Kidney tubule cell (primary cell): ENCODE measurements at places on chromosomes 12 and 14.

- no peak for DNase-seq
Measured at GRCh38 chr12:7123806-7124522, 4.7 kb downstream of the RBP5 start.

DNA sequence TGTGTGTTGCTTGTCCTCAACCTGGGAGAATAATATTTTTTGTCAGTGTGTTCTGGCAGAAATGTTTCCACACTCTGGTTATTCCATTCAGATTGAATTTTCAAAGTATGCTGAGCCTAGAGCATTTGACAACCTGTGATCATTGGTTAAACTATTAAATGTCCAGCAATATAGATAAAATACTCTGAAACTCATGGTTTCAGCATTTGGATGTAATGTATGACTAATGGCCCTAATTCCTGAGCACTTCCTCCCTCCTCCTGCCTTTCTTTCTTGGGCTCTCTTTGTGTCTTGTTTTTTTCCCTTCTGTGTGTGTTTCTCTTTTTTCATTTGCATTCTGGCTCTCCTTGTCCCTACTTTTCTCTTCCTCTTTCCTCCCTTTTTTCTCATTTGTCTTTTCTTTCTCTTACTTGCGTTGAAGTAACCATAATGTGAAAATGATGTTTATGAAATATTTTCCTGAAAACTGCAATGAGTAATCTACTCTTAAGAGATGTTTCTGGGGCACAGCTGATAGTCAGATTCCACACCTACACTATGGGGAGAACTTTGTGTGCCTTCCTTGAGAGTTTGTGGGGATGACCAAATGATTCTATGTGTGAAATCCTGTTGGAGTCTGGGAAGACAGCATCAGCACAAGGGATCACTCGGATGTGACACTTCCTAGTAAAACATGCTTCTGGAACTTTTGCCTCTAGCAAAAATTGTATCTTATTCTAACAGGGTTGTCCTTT, 74.6 kb downstream of the FRMD6 start:
- peak; percentile 47 for DNase-seq

DNA sequence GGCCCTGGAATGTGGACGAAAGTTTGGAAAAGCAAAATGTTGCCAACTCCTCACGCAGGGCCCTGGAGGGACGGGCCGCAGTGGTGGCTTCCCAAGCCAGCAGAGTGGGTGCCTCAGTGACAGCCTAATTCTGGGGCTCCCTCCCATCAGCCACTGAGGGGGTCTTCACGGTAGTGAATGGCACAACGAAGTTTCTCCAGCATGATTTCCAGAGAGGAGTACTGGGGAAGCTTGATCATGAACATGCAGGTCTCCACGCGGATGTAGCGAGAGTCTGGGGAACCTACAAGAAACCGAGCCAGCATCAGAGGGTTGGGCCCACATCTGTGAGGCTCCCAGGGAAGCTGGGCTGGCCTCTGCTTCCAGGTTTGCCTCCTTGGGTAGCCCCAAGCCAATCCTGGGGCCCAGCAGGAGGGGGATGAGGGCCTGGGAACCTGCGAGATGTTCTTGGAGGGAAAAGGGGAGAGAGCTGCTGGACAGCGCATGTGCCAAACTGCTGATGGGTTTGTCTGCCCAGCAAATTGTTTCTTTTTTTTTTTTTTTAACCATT, 37.0 kb downstream of the TRAFD1 start:
- no peak for DNase-seq

DNA sequence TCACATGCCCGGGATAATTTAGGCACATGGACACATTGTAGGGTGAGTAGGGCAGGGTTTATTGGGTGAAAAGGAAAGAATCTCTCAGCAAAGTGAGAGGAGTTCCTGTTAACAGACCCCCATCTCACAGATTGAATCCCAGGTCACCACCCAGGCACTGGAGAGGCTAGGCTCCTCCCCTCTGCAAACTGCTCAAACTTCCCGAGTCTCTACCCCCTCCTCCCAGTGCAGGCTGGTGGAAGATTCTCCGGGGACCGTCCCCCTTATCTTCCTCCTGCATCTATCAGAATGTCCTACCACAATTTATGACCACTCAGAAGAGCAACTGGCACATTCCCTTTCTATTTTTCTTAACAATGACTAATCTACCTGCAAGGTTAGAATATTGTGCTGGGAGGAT, 126.0 kb downstream of the NTF3 start:
- DNase-seq: no peak

DNA sequence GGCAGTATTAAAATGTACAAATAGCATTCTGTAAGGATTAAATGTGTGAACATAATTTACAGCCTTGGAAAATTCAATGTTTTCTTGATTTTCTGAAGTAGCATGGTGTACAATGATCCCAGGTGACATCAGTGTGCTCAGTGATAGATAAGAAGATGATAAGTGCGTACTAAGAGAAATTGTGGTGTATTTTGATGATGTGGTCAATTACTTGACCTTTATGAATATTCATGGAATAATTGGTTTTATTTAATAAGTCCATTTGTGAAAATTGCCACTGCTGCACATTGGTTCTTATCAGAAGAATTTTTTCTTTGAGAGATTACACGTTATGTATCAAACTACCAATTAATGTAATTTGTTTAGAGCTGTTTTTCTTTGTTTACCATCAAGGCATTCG, 128.8 kb downstream of the FOXG1 start:
- no peak for DNase-seq

DNA sequence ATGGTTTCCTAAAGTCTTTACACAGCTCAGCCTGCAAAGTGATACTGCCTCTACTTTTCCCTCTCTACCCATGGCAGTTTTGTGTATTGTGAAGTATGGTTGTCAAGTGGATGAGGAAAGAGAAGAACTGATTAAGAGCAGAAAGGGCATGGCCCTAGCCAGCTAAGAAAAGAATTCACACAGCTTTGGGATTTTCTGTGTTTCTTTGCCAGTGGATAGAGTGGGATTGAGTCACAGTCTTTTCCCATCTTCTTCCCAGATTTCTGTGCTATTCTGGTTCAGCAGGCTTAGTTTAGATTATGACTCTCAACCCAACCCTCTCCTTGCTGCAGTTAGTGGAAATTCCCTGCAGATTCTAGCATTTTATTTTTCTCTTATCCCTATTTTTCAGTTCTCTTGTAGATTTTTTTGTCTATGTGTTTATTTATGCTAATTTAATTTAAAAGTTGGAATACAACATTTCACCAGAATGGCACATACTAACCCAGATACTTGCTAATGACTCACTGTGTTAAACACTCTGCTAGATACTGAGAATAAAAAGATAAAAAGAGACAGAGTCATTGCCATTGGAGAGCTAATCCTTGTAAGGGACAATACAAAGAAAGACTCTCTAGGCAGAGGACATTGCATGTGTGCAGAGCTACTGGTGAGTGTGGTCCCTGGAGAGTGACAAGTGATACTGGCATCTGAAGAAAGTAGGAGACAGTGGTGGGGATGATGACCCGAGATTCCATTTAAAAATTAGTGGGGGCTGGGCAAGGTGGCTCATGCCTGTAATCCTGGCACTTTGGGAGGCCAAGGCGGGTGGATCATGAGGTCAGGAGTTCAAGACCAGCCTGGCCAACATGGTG, 106.3 kb downstream of the ST8SIA1 start:
- DNase-seq: no peak

- peak; percentile 43 for DNase-seq
Measured at GRCh38 chr12:32024884-32025592, 65.8 kb downstream of the RESF1 start.

DNA sequence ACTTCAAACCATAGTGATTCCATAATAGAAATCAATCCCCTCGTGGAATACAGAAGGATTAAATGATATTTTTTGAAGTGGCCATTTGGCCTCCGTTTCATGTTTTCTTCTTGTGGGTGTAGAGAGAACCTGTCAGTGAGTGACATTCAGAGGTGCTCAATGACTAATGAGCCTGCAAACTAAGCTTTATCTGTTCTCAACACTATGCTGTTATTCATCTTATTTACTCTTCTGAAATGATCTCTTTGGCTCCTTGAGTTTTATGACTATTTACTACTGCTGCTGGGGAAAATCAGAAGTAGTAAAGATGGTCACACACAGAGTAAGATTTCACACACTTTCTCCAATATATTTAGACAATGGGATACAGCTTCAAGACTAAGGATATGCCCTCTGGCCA, 30.4 kb downstream of the ATP2B1 start:
- peak; percentile 35 for DNase-seq

- DNase-seq: no peak
Measured at GRCh38 chr12:30515351-30515750, 180.3 kb downstream of the IPO8 start.

- DNase-seq: peak; percentile 61
Measured at GRCh38 chr12:32671930-32672780, 6.9 kb upstream of the DNM1L start.

DNA sequence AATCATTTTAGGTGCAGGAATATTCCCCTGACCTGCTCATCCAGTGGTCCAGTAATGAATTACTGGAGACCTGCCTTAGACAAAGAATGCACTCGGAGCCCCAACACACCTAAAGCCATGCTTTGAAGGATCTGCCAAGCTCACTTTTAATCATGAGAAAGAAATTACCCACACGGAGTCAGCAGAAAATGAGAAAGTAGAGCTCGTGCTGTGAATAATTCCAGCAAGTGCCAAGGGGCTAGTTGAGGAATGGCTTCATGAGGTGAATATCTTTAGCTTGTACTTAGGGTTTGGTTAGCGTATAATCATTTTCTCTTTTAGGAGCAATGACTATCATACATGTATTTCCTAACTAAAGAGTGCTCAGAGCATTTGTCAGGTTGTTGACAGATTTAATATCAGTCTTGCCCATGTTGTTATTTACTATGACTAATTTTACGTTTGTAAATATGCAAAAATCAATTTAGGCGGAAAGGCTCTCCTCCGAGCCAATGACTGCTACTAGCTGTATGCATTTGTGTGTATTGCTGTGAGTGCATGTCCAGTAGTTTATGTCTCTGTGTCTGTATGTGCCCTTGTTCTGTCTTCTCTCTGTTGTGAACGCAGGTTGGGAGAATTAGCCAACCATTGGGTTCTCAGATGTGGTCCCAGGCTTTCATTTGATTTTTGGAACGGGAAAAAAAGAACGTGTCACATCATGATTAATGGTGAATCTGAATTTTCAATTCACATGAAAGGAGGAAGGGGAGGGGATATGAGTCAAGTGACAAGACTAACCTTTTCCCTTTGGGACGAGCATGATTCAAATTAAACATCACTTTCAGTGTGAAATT, 98.4 kb downstream of the RMST start:
- DNase-seq: no peak

- DNase-seq: no peak
Measured at GRCh38 chr14:94164685-94165431, 9.3 kb upstream of the PPP4R4 start.

DNA sequence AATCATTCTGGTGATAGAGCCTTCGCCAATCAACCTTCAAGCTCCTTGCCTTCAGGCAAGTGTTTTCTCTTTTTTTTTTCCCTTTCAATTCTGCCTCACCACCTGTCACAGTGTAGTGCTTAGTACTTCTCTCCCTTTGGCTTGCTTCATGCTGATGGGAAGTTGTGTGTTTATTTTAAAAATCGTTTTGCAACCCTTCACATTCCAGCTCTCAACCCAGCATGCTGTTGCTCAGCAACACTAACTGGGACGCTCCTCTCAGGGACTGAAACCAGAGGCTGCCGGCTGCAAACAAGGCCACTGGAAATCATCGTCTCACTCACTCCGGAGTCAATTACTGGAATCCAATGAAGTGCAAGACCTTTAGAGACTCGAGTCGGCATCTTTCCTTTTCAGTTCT, 342.7 kb downstream of the PRKD1 start:
- DNase-seq: peak; percentile 58

DNA sequence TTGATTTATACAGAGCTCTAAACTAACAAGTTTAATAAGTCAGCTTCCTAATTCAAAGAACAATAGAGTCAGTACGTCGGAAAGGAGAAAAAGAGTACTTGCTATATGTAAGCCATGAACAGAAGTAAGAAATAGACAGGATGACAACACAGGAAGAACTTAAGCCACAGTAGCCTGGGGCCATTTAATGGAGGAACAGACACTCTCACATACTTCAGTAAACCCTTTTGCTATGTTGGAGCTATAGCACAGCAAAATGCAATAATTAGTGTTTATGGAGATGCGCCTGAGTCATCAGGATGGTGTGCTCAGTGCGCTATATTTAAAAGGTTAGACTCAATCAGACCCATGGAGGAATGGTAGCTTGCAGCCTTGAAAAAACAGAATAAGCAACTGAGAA, 61.0 kb downstream of the SRGAP1 start:
- DNase-seq: no peak

DNA sequence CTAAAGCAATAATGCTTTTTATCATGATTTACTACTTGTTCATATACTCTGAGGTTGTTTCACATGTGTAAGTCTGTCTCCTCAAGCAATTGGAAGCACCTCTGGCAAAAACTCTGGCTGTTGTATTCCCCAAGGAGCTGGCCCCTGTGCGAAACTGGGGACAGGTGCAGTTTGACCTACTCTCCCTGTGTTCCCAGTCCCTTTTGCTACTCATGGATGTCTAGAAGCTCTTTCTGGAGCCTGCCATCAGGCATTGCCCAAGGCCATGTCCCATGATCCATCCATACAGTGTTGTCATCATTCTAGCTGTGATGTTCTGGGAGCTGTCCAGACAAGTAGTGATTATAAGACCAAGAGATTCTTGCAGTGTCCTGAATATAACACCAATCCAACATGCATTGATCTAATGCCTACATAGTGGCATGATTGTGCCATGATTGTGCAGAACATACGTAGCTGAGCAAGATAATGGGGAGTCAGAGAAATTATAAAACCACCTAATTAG, 14.9 kb downstream of the AKAP6 start:
- DNase-seq: no peak

DNA sequence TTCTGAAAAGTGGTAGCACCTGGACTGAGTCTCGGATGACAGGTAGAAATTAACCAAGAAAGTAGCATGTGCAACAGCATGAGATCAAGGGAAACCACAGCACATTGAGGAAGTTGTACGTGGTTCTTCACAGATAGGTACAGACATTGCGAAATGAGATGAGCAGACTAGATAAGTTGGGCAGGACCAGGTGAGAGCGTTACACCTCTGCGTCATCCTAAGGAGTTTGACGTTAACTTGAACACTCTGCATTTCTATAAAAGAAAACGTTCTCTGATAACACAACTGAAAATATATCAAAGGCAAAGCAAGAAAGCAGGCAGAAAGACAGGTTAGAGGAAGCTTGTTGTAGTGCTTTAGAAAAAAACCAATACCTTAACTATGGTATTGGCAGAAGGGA, 98.5 kb upstream of the RASSF8 start:
- DNase-seq: no peak

- DNase-seq: peak; percentile 69
Measured at GRCh38 chr12:575948-576614, 87.2 kb downstream of the NINJ2 start.

- peak; percentile 10 for DNase-seq
Measured at GRCh38 chr12:102426599-102427542, 53.5 kb downstream of the IGF1 start.
